ENCODE measurements at places on chromosomes 7 and 10. TPM values are rescaled to one million over a fixed set of nuclear protein-coding genes. Genes with fewer than 3 reads are reported as not detected.

DNA sequence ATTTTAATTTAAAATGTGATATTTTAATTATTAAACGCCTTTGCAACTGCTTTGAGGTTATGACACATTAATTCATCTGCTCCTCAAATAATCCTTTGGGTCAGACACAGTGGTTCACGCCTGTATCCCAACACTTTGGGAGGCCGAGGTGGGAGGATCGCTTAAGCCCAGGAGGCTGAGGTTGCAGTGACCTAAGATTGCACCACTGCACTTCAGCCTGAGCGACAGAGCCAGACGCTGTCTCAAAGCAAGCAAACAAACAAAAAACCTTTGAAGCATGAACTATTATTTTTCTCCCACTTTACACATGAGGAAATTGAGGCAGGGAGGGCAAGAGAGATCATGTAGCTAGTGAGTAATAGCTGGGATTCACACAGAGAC, 1.5 kb upstream of the POLD2 start:
- H3K4me1 ChIP-seq = peaks cover 9% of the 10 kb centered on the region
- no peak for DNase-seq
- peaks cover 6% of the 10 kb centered on the region for H3K36me3 ChIP-seq
- no peak overlapping the region for H3K27ac ChIP-seq

DNA sequence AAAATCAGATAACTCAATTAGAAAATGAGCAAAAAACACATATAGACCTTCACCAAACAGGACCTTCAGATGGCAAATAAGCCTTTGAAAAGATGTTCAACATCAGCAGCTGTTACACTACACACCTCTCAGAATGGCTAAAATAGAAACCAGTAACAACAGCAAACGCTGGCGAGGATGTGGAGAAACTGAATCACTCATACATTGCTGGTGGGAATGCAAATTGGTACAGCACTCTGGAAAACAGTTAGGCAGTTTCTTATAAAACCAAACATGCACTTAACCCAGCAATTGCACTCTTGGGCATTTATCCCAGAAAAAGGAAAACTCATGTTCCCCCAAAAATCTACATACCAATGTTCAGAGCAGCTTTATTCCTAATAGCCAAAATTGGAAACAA, 37.7 kb upstream of the SMARCD3 start:
- H3K4me1 ChIP-seq = peaks cover 5% of the 10 kb centered on the region
- H3K27me3 ChIP-seq = no peaks in the 10 kb centered on the region
- DNase-seq = no peak
- no peak overlapping the region for H3K4me3 ChIP-seq
- H3K36me3 ChIP-seq = no peaks in the 10 kb centered on the region

GRCh38 chr7:120792861-120793130, 65.1 kb downstream of the TSPAN12 start:
- H3K27ac ChIP-seq = no peak overlapping the region
- no peak for DNase-seq
- H3K4me1 ChIP-seq = no peaks in the 10 kb centered on the region
- H3K4me3 ChIP-seq = no peak overlapping the region
- no peaks in the 10 kb centered on the region for H3K36me3 ChIP-seq
- H3K27me3 ChIP-seq = no peaks in the 10 kb centered on the region

GRCh38 chr7:18313965-18314364, 181.6 kb upstream of the HDAC9 start:
- no peaks in the 10 kb centered on the region for H3K27me3 ChIP-seq
- H3K27ac ChIP-seq = no peak overlapping the region
- peaks cover 6% of the 10 kb centered on the region for H3K4me1 ChIP-seq
- DNase-seq = no peak

DNA sequence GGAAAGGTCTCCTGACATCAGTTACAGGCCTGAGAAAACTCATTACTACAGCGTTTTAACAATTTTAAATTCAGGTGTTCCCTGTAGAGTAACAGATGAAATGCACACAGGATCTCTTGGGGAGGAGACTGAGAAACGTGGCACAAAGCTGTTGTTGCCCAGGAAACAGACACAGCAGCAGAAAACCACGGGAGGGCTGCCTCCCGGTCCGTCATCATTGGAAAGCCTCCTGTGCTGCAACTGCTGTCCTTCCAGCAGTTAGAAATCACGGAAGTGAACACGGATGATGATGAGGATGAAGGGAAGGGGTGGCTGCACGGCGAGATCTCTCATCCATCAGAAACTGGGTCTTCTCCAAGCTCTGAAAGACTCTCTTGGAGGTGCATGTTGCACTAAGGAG, 94.6 kb upstream of the RNF32 start:
- H3K27ac ChIP-seq = no peak overlapping the region
- DNase-seq = no peak
- no peak overlapping the region for H3K4me3 ChIP-seq
- H3K4me1 ChIP-seq = no peaks in the 10 kb centered on the region
- H3K36me3 ChIP-seq = no peaks in the 10 kb centered on the region

DNA sequence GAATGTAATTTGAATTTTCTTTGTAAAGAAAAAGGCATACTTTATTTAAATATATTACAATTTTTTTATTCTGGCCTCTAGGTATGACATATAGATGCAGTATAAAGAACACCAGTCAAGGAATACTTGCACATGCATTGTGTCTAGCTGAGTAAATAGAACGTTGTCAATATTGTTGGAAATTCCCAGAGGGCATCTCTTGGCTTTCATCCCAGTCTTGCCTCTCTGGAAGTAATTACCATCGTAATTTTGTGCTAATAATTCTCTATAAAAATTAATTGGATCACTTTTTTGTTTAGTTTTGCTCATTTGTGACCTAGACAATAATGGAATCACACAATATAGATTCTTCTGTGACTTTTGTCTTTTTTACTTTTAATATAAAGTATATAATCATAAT, 1052.3 kb upstream of the CELF2 start:
- H3K27me3 ChIP-seq = no peaks in the 10 kb centered on the region
- H3K36me3 ChIP-seq = no peaks in the 10 kb centered on the region
- H3K27ac ChIP-seq = no peak overlapping the region
- H3K4me3 ChIP-seq = no peak overlapping the region
- no peak for DNase-seq
- no peaks in the 10 kb centered on the region for H3K4me1 ChIP-seq

DNA sequence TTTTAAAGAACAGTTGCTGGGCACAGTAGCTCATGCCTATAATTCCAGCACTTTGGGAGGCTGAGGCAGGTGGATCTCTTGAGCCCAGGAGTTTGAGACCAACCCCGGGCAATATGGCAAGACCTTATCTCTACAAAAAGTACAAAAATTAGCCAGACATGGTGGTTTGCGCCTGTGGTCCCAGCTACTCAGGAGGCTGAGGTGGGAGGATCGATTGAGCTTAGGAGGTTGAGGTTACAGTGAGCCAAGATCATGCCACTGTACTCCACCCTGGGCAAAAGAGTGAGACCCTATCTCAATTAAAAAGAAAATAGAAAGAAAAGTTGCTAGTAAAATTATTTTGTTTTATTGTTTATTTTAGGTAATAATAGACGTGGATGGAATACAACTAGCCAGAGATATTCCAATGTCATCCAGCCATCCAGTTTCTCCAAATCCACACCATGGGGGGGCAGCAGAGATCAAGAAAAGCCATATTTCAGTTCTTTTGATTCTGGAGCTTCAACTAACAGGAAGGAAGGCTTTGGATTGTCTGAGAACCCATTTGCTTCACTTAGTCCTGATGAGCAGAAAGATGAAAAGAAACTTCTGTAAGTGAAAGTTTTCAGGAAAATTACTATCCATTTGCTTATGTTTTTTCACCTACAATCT, 3.0 kb downstream of the NUP42 start:
- peaks cover 41% of the 10 kb centered on the region for H3K36me3 ChIP-seq
- H3K27me3 ChIP-seq = no peaks in the 10 kb centered on the region
- DNase-seq = no peak
- no peak overlapping the region for H3K27ac ChIP-seq
- H3K4me3 ChIP-seq = no peak overlapping the region

DNA sequence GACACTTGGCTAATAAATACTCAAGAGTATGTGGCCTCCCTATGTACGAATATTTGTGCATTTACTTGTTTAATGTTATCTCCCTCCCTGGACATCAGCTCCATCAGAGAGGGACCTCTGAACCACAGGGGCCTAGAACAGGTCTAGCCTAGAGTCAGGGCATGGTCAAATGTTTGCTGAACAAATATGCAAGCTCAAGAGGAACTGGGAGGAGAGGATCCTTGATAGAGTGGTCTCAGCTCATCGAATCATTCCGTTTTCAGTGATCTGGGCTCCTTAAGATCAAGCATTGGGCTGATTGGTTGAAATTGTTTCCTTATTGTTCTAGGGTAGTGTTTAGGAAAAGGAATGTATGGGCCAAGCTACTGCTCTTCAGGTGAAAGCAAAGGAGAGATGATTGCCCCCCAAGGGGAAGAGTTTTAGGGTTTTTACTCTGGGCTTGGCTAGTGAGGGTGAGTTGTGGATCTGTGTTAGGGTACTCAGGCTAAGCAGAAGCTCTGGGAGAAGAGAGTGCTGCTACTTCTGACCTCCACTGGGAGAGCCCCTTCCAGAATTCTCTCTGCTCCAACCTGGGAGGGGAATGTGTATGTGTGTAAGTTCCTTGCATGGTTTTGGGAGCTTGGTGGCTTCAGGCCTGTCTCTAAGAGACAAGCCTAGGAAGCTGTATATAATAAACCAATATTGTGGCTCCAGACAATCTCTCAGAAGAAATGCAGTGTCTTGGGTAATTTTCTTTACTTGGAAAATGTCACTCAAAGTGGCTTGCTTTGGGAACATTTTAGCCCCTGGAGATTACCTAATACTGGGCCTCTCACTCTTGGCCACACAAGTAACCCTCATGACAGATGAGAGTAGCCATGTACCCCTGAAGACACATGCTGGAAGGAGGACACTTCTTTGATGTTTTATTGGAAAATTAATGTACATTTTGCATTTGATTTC, 110.0 kb downstream of the EMX2 start:
- no peak for DNase-seq
- no peak overlapping the region for H3K27ac ChIP-seq
- H3K36me3 ChIP-seq = no peaks in the 10 kb centered on the region
- no peak overlapping the region for H3K4me3 ChIP-seq

- H3K4me3 ChIP-seq = no peak overlapping the region
- no peak overlapping the region for H3K27ac ChIP-seq
- no peak for DNase-seq
- H3K4me1 ChIP-seq = no peaks in the 10 kb centered on the region
- H3K27me3 ChIP-seq = no peaks in the 10 kb centered on the region
Observed at GRCh38 chr10:128026615-128027300, 99.5 kb downstream of the MKI67 start.

DNA sequence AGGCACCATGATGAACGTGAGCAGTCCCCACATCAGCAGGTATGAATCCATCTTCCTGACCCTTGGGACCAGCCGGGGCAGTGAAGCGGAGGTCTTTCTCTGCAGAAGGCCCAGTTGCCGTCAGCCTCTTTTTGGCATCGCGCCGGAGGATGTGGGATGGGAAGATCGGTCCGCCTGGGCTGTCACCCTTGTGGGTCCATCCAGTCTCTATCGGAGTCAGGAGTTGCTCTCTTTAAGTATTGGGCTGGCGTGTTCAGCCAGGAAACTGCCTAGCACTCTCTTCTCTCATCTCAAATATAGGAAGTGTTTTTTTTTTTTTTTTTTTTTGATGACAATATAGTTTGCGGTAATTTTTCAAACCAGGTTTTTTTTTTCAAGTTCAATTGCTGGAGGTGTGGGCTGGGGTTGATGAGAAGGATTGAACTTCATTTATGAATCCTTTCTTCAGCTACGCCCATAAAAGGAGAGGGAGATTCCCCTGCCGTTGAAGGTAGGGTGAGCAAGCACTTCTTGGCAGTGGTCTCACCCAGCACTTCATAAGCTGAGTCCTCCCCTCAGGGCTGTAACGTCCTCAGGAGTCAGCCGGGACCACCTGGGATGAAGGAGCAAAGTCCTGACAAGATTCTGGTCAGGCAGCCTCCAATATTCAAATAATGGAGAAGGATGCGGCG, at the start of gene IL2RA:
Gene IL2RA (minus strand): TSS at position 267 of the 671 bp plus-strand sequence. CDS start 216 bp downstream, at position 51.
- no peak within 1 kb of the TSS for H3K27ac ChIP-seq
- no peaks in the 10 kb centered on the region for H3K27me3 ChIP-seq
- no peaks in the 10 kb centered on the region for H3K36me3 ChIP-seq
- H3K4me1 ChIP-seq = peaks cover 19% of the 10 kb centered on the region
- DNase-seq = no peak

DNA sequence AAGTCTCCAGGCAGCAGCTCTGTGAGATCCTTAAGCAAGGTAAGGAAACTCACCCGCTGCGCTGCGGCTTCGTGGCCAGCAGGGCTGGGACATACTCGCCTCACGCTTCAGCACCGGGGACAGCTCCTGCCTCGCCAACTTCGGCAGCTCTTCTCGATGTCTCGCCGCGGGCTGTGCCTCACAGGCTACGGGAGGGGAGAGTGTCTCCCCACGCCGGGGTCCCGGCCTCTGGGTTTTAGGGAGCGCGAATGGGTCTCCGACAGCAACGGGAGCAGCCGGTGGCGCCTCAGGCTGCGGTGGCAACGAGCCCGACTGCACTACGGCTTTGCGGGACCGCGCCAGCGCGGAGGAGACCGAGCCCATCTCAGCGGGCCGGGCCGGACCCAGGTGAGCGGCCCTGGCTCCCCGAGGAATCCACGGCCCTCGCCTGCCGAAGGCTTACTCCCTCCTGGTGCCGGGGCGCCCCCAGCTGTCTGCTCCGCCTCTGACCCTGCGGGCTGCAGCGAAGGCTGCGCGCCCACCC, 62.4 kb downstream of the LSM5 start:
- peaks cover 40% of the 10 kb centered on the region for H3K27me3 ChIP-seq
- no peak overlapping the region for H3K27ac ChIP-seq
- no peak overlapping the region for H3K4me3 ChIP-seq
- no peaks in the 10 kb centered on the region for H3K4me1 ChIP-seq

GDI2 gene
- total RNA-seq = 174 TPM

HMX3 gene
- total RNA-seq = not detected

TMEM213 gene
- 9.6 TPM for total RNA-seq

GALNT11 gene
- 40.5 TPM for total RNA-seq

TMEM273 gene
- total RNA-seq = 63.1 TPM

Data from upper lobe of right lung (tissue), 1 donor.